Foreskin keratinocyte (primary cell): ENCODE measurements at places on chromosomes 11 and 22. TPM values are rescaled to one million over a fixed set of nuclear protein-coding genes. Genes with fewer than 3 reads are reported as not detected.

The PDE3B gene
- under 0.01 and 0.03 TPM in 2 replicates for total RNA-seq

The KCNC1 gene
- not detected in 2 replicates for total RNA-seq

The CTNND1 gene
- 111 and 115 TPM in 2 replicates for total RNA-seq

The MAPK8IP2 gene
- 0.24 and 0.28 TPM in 2 replicates for total RNA-seq

The PGA4 gene
- not detected in 2 replicates for total RNA-seq

The MS4A6A gene
- not detected in 2 replicates for total RNA-seq

The SCO2 gene
- total RNA-seq: 1.3 and 1.9 TPM in 2 replicates

The CHRNA10 gene
- 0.42 and 0.51 TPM in 2 replicates for total RNA-seq

The MUC15 gene
- total RNA-seq: 0.31 and 0.39 TPM in 2 replicates

The IGLL5 gene
- total RNA-seq: not detected in 2 replicates

The TMEM191B gene
- total RNA-seq: 0.56 and 2.4 TPM in 2 replicates

The NNMT gene
- not detected in 2 replicates for total RNA-seq

The CNTN5 gene
- total RNA-seq: not detected in 2 replicates

The MMP8 gene
- not detected in 2 replicates for total RNA-seq

The ALKBH3 gene
- total RNA-seq: 40.8 and 44.8 TPM in 2 replicates

The ATL3 gene
- total RNA-seq: 43.0 and 50.4 TPM in 2 replicates

The TUB gene
- 2.4 and 2.5 TPM in 2 replicates for total RNA-seq

The KIAA1671 gene
- total RNA-seq: 22.6 and 26.2 TPM in 2 replicates

The NOX4 gene
- total RNA-seq: 0.10 TPM in 1 of 2 replicates, not detected in the other

The RAG2 gene
- total RNA-seq: not detected in 2 replicates

The SCARF2 gene
- total RNA-seq: 0.14 and 0.24 TPM in 2 replicates

The OR5A1 gene
- not detected in 2 replicates for total RNA-seq

The GGT5 gene
- not detected in 2 replicates for total RNA-seq

The C11orf86 gene
- total RNA-seq: not detected in 2 replicates

The CDON gene
- 1.7 and 2.3 TPM in 2 replicates for total RNA-seq

The RIC3 gene
- total RNA-seq: 0.39 and 0.71 TPM in 2 replicates

The TIMP3 gene
- 29.7 and 35.1 TPM in 2 replicates for total RNA-seq

The CREB3L1 gene
- 0.35 and 0.88 TPM in 2 replicates for total RNA-seq

The UBASH3B gene
- total RNA-seq: 21.8 and 28.3 TPM in 2 replicates

The SLC22A6 gene
- not detected in 2 replicates for total RNA-seq

The TEX12 gene
- not detected in 2 replicates for total RNA-seq

The C11orf65 gene
- total RNA-seq: 0.31 and 0.95 TPM in 2 replicates

The B4GALNT4 gene
- total RNA-seq: 12.7 and 28.4 TPM in 2 replicates

The HPS5 gene
- 20.1 and 20.3 TPM in 2 replicates for total RNA-seq

The INS gene
- total RNA-seq: not detected in 2 replicates

The ROBO4 gene
- total RNA-seq: 1.5 and 6.4 TPM in 2 replicates

The FGF3 gene
- not detected in 2 replicates for total RNA-seq

The PGA5 gene
- total RNA-seq: not detected in 2 replicates

The SLC5A1 gene
- total RNA-seq: 0.10 TPM in 1 of 2 replicates, not detected in the other

The OR52N4 gene
- total RNA-seq: not detected in 2 replicates

The MACROD1 gene
- 8.9 and 10.0 TPM in 2 replicates for total RNA-seq

The OR51B5 gene
- total RNA-seq: not detected in 2 replicates

The OOSP3 gene
- total RNA-seq: not detected in 2 replicates

The CD3E gene
- total RNA-seq: not detected in 2 replicates

The ST14 gene
- 94.1 and 94.8 TPM in 2 replicates for total RNA-seq

The P2RY2 gene
- 5.1 and 6.3 TPM in 2 replicates for total RNA-seq

The TENM4 gene
- 16.8 and 25.1 TPM in 2 replicates for total RNA-seq

The ZBED4 gene
- total RNA-seq: 17.0 and 17.8 TPM in 2 replicates

The OSM gene
- not detected in 2 replicates for total RNA-seq

The OR51A2 gene
- total RNA-seq: not detected in 2 replicates

The CFAP300 gene
- total RNA-seq: 3.1 and 3.5 TPM in 2 replicates

The RAB38 gene
- 57.5 and 75.2 TPM in 2 replicates for total RNA-seq

The SLC22A12 gene
- total RNA-seq: not detected in 2 replicates

The TSKU gene
- 41.4 and 43.3 TPM in 2 replicates for total RNA-seq

The TUBGCP6 gene
- total RNA-seq: 21.6 and 22.6 TPM in 2 replicates

The MS4A15 gene
- total RNA-seq: not detected in 2 replicates

The OR52B2 gene
- not detected in 2 replicates for total RNA-seq

The TPBGL gene
- not detected in 2 replicates for total RNA-seq

The EP300 gene
- 32.2 and 33.6 TPM in 2 replicates for total RNA-seq

The TYR gene
- 0.04 and 0.20 TPM in 2 replicates for total RNA-seq
